ENCODE measurements at places on chromosomes 4 and X.

GRCh38 chr4:98539741-98540140, 118.7 kb downstream of the TSPAN5 start:
- H3K27ac ChIP-seq = no peak overlapping the region
- no peak overlapping the region for H3K4me3 ChIP-seq
- peak; percentile 74 for DNase-seq
- H3K4me1 ChIP-seq = no peaks in the 10 kb centered on the region
- no peaks in the 10 kb centered on the region for H3K27me3 ChIP-seq
- H3K36me3 ChIP-seq = no peaks in the 10 kb centered on the region

DNA sequence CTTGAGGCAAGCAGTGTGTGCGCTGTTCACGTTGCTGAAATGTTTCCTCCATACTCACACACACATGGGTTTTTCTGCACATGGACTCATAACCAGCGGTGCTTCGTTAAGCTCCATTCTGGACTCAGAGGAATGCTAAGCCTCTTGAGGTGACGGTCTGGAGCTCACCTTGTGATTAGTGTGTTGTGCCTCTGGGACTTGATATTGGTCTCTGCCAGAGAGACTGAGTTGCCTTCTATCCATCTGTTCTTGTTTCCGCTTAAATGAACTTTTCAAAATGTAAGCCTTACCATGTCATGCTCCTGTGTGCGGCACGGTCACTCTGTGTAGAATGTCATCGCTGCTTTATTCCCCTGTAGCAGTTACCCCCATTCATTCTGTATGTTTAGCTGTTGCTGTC, 42.5 kb downstream of the ADD1 start:
- H3K27me3 ChIP-seq = no peaks in the 10 kb centered on the region
- H3K27ac ChIP-seq = no peak overlapping the region
- peaks cover 20% of the 10 kb centered on the region for H3K4me1 ChIP-seq
- no peak overlapping the region for H3K4me3 ChIP-seq
- no peak for DNase-seq

DNA sequence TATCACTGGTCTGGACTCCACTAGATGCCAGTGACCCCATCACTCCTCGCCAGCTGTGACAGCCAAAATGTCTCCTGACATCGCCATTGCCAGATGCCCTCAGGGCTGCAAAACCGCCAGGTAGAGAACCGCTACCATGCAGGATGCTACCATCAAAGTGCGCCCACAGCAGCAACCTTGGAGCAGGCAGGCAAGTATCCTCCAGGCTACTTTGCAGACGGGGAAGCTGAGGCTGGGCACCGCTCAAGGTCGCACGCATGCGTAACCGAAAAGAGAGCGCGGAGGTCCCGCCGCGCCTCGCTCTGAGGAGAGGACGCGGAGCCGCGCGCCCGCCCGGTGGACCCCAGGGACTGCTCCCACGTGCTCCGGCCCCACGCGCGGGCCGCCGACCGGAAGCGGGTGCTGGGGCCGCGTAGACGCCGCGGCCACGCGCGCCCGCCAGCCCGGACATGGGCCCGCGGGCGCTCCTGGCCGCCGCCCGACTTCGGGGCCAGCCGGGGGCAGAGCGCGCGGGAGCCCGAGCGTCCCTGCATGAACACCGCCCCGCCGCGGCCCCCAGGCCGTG, at the start of gene STS:
TSS of gene STS (plus strand) at position 300 of the 565 bp plus-strand sequence. CDS start 105,488 bp downstream, outside the sequence.
- no peaks in the 10 kb centered on the region for H3K27me3 ChIP-seq
- peaks cover 19% of the 10 kb centered on the region for H3K4me1 ChIP-seq
- no peaks in the 10 kb centered on the region for H3K36me3 ChIP-seq
- peak within 1 kb of the TSS; percentile 83 for H3K4me3 ChIP-seq

DNA sequence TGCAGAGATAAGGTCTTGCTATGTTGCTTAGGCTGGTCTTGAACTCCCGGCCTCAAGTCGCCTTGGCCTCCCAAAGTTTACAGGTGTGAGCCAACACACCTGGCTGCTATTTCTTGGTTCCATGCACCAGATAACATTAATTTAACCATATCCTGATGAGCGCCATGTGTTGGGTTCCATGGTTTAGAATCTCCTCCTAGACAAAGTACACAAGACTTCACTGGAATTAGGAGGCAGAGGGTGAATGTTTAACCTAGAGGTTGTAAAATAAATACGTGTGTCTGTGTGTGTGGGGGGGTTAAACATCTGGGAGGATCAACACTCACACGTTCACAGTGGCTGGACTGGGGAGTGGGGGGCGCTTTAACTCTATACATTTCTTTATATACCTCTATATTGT, 32.4 kb upstream of the SORCS2 start:
- no peaks in the 10 kb centered on the region for H3K27me3 ChIP-seq
- H3K4me3 ChIP-seq = no peak overlapping the region
- no peak for DNase-seq
- no peaks in the 10 kb centered on the region for H3K36me3 ChIP-seq
- H3K27ac ChIP-seq = no peak overlapping the region

DNA sequence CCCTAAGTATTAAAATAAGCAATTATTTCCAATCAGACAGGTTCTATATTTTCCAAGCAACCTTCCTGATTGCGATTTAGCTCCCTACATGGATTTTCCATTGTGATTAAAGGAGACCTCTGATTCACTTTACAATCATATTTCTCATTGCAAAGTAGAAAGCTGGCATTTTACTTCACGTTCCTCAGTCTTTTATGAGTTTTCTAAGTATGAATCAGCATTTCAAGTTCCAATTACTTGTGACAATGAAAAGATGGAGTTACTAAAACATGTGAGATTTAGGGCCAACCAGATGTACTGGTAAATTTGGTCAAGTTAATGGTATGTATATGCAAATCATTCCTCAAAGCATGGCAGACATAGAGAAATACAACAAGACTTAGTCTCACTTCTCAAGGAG, 206.2 kb downstream of the KCNIP4 start:
- no peaks in the 10 kb centered on the region for H3K27me3 ChIP-seq
- H3K36me3 ChIP-seq = no peaks in the 10 kb centered on the region
- H3K4me1 ChIP-seq = no peaks in the 10 kb centered on the region
- H3K27ac ChIP-seq = no peak overlapping the region
- no peak overlapping the region for H3K4me3 ChIP-seq
- DNase-seq = no peak

Measured in esophagus muscularis mucosa (tissue), 4 donors.